ENCODE measurements at places on chromosomes 6 and 20. TPM values are rescaled to one million over a fixed set of nuclear protein-coding genes. Genes with fewer than 3 reads are reported as not detected.

Gene GPX5
- not detected for total RNA-seq

Gene SNRPB
- 109 TPM for total RNA-seq

Gene TRIM15
- total RNA-seq: not detected

Gene PPP1R14C
- not detected for total RNA-seq

DNA sequence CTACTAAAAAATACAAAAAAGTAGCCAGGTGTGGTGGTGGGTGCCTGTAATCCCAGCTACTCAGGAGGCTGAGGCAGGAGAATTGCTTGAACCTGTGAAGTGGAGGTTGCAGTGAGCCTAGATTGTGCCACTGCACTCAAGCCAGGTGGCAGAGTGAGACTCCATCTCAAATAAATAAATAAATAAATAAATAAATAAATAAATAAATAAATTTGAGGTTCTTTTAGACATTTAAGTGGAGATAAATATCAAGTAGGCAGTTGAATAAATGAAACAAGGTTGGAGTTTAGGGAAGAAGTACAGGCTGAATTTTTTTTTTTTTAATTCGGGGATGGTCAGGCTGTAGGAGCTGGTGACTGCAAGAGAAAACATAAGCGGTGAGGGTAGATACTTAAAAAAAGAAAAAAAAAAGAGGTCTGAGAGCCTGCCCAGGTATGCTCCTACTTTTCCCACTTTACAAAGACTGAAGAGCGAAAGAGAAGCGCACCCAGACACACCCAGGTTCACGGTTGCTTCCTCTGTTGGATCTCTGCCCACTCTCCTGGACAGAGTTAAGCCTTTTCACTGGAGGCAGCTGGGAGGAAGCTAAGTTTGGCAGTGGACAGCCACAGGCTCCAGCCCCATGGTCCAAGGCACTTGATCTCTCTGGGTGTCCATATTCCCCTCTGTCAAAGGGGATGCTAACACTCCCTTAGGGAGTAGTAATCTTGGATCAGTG, 100.9 kb upstream of the PRDM1 start:
- no peak for DNase-seq

DNA sequence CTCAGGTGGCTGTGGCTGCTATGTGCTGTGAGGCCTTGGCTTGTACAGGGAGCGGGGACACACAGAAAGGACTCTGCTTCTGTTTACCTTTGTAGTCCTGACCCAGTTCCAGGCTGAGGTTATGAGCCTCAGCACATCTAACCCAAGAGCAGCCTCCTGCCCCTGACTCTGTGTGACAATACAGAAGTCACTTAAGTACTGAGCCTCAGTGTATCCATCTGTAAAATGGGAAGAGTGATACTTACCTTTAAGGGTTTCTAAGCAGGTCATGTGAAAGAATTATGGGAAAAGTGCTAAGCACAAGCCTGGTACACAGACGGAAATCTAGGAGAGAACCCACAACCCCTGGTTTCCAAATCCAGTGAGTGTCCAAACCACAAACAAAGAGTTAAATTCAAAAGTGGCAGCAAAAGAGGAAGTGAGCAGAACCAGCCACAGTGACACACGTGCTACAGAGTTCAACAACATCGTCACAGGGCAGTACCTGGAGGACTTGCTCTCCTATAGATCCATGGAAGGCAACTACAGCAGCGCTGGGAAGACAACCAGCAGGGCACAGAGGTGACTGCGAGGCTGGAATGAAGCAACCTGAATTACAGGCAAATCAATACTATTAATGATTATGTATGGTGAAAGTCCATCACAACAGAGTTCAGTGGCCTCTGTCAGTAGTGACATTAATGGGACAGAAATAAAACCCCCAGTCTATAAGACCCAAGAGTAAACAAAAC, 12.5 kb downstream of the TRIM26 start:
- DNase-seq: no peak

DNA sequence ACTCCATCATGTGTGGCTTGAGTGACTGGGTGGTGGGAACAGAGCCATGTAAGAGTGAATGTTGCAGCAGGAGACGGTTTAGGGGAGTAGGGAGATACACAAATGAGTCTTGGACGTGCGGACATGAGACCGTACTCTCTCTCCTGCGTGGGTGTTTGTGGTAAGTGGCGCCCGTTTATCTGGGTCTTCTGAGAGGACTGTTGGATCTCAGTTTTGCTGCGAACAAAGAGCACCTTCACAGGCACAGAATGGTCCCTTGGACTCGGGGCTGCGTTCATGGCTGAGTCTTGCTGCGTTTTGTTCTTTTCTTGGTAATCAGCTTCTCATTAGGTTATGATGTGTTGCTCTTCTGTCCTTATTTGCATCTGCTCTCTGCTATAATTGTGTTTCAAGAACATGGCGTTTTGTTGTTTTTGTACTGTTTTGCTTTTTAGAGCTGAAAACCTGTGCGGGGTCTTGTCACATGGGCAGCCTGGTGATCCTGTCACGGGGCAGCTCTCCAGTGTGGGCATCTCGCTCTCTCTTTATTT, 28.5 kb downstream of the STK35 start:
- no peak for DNase-seq

- DNase-seq: peak; percentile 71
Measured at GRCh38 chr20:13546497-13547131, 92.1 kb downstream of the TASP1 start.

GRCh38 chr20:57425150-57426013, 34.2 kb downstream of the RBM38 start:
- peak; percentile 8 for DNase-seq

GRCh38 chr20:4787069-4787468, 65.4 kb downstream of the PRND start:
- peak; percentile 47 for DNase-seq

DNA sequence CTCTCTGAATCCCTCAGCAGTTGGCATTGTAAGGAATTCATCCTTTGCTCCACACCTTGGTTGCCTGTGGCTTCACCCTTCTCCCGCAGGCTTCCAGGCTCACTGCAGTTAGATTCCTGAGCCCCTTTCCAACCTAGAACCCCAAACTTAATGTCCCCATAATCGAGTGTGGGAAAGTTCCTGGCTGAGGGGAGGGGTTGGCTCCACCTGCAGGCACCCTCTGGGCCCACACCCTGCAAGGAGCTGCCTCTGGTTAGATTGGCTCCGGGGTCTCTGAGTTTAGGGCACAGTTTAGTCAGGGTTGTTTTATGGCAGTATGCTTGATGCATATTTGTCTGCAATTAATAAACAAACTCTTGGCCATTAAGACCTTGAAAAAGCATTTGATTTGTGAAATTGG, 63.4 kb downstream of the MTHFD1L start:
- DNase-seq: no peak
